ENCODE measurements at places on chromosomes 5 and 9.

- peak; percentile 56 for DNase-seq
Observed at GRCh38 chr9:134895908-134896833, 15.6 kb downstream of the FCN2 start.

DNA sequence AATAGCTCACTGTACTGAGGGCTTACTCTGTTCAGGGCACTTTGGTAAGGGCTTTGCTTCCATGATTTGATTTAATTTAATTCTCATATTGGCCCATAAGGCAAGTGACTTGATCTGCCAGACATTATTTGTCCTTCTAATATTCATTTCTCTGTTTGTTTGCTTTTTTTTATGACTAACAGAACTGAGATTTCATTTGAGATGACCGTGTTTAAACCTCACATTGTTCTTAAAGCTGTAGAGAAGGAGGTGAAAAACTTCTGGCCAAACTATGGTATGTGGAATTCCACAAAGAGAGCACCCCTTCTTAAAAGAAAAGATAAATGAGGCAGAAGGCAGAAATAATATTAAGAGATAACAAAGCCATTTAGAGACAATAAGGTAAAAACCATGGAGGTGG lies 775.6 kb upstream of the ACO1 start:
- DNase-seq: no peak

GRCh38 chr5:52767217-52767743 lies 20.4 kb upstream of the ITGA1 start:
- no peak for DNase-seq

- DNase-seq: peak; percentile 65
Observed at GRCh38 chr9:130682421-130683121, 11.0 kb upstream of the EXOSC2 start.

GRCh38 chr9:129822898-129823541 lies 916 bp downstream of the TOR1A start:
- no peak for DNase-seq

GRCh38 chr5:161023551-161023950 lies 171.5 kb upstream of the ATP10B start:
- no peak for DNase-seq

DNA sequence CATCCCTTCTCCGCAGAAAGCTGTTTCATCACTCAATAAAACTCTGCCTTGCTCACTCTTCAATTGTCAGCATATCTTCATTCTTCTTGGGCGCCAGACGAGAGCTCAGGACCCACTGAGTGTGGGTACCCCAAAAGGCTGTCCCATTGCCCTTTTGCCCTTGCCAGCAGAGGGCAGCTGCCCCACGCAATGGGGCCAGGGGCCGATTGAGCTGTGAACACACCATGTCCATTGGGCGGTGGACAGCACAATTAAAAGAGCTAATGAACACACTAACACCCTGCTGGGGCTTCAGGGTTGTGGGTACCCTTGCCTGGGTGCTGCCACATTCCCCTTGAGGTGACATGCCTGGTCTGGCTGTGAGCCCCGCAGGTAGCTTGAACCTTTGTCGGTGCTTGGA lies 487.2 kb upstream of the NUDT12 start:
- no peak for DNase-seq

DNA sequence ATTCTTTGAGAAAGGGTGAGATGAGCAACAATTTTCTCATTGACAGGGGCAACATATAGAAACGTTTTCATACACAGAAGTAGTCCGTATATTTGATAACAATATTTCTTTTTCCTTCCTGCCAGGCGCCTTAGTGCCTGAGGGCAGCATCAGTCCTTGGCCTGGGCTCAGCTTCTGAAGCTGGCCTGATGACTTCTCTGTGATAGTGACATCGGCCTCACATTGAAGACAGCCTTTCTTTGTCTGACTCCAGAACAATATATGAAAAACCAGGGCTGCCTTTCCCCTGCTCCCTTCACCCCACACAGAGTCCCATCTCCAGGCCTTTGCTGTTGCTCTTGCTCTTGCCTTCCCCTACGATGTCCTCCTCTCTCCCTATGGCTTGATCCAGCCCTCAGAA lies 24.1 kb upstream of the TCOF1 start:
- no peak for DNase-seq

GRCh38 chr5:2929779-2930178 lies 178.3 kb upstream of the IRX2 start:
- no peak for DNase-seq

- no peak for DNase-seq
Observed at GRCh38 chr9:90868555-90868954, 66.9 kb downstream of the SYK start.

DNA sequence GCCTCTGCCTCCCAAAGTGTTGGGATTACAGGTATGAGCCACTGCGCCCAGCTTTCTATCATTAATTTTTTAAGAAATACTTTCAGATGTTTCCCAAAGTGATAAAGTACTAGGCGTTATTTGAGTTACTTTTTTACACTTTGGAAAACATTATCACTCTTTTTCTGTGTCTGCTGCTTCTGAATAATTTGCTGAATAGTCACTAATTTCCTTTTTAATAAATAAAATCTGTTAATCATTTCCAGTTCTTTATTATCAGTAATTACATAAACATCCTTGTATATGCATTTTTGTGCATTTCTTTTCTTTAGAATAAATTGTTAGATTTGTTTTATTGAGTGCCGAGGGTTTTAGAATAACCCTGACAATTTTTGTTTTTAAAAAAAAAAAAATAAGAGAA lies 48.6 kb downstream of the UHRF2 start:
- DNase-seq: no peak

DNA sequence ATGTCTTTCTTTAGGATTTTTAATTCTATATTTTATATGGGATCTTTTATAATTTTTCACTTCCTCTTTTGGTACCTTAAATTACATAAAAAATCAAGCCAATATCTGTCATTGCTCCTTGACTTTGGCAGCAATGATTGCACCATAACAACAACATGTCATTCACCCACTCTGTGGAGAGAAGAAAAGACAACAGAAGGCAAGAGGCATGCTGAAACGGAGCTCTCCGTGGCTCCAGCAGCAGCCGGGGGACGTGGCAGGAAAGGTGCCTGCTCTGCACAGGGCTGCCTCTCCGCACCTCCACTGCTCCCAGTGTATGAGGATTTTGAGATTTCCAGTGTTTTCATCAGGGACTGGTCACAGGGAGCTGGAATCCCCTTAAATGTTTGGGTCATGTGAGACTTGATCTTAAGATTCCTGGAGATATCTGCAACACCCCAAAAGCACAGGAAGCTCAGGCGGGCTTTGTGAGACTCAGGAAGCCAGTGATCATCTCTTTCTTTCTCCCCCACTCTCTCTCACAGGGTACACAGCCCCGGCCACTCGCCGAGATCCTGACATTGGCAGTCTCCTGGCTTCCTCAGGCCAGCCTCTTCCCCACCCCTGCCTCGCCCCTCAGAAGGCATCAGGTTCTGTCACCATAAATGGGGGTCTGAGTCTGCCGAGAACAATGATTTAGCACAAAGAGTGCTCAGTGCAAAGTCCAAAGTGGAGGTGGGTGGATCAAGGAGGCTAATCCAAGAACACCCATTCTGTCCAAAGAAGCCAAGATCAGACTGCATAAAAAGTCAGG lies 74.6 kb downstream of the ACTL7B start:
- DNase-seq: no peak

DNA sequence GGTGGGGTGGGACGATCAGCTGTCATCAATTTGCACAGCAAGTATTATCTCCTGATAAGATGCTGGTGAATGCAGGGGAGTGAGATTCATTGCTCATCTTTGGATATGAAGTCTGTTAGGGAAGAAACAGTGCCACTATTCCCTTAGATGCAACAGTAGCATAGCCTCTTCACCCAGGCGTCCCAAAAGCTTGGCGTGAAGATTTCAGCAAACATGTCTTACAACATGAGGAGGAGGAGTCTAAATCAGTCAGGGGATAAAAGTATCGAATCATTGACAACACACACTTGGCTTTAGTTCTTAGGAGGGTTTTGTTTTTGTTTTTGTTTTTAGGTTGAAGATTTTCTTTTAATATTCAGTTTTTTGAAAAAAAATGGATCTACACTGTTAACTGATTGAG lies 26.5 kb downstream of the SNX18 start:
- DNase-seq: no peak

- no peak for DNase-seq
Observed at GRCh38 chr9:108743901-108744371, 111.8 kb downstream of the ACTL7B start.

GRCh38 chr5:122156724-122157325 lies 27.5 kb downstream of the ZNF474 start:
- DNase-seq: no peak

- DNase-seq: no peak
Observed at GRCh38 chr9:130518943-130519799, 60.2 kb upstream of the FUBP3 start.
